ENCODE measurements at places on chromosomes 5 and 9. TPM values are rescaled to one million over a fixed set of nuclear protein-coding genes. Genes with fewer than 3 reads are reported as not detected.

DNA sequence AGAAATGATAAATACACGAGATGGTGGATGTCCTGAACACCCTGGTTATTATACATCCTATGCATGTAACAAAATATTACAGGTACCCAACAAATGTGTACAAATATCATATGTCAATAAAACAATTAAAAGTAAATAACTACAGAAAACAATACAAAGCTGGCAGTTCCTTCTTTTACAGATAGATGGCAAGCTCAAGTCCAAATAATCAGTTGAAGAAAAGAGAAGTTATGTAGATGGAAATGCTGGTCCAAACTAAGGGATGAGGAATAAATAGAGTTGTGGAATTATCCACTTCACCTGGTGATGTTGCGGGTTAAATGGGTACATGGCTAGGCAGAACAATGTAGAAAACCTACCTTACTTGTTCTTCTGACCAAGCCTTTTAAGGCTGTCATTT lies 79.4 kb downstream of the PALM2AKAP2 start:
- no peak for DNase-seq

DNA sequence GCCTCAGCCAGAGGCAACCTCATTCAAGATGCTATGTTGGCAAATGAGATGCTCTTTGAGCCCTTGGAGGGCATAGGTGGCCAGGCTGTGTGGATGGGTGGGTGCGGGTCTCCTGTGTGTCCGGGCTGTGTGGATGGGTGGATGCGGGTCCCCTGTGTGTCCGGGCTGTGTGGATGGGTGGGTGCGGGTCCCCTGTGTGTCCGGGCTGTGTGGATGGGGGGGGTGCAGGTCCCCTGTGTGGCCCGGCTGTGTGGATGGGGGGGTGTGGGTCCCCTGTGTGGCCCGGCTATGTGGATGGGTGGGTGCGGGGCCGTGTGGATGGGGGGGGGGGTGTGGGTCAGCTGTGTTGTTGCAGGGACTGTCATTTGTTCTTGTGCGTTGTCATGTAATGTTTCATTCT lies 136.6 kb upstream of the COL5A1 start:
- no peak for DNase-seq

- peak; percentile 2 for DNase-seq
Observed at GRCh38 chr5:95988094-95988493, 26.4 kb upstream of the ELL2 start.

- no peak for DNase-seq
Observed at GRCh38 chr9:109609060-109609459, 111.0 kb upstream of the PTPN3 start.

DNA sequence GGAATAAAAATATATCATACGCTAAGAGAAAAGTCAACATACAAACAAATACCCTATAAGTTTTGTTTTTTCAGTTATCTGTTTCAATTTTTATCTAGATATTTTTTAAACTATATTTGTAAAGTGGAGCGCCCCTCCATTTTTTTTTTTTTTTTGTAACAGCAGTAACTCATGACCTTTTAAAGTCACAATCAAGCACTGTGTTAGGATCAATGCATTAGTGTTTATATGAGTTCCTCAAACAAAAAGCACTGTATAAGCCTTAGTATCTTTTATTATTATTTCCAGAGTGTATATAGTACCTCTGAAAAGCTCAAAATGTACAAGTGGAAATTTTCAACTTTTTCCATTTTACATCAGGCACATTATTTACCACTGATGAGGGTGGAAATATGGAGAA lies 20.6 kb downstream of the PFDN1 start:
- no peak for DNase-seq

- peak; percentile 93 for DNase-seq
Observed at GRCh38 chr9:121650217-121651007, 1.0 kb upstream of the DAB2IP start.

DNA sequence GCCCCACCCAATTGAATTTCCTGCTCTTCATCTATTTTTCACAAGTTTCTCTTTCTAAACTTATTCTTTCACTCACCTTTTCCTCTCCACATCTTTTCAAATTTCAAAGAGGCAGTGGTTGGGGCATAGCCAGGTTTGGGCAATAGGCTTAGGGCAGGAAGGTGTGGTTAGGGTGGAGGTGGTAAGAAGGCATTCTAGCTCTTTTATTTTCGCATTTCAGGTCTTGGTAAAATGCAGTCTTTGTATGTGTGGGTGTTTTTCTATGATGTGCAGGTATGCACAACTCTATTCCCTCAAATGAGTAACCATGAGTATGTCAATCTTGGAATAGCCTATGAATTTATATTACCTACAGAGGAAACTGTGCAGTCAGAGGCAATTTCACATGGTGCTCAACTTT lies 129.8 kb upstream of the IFNE start:
- no peak for DNase-seq

DNA sequence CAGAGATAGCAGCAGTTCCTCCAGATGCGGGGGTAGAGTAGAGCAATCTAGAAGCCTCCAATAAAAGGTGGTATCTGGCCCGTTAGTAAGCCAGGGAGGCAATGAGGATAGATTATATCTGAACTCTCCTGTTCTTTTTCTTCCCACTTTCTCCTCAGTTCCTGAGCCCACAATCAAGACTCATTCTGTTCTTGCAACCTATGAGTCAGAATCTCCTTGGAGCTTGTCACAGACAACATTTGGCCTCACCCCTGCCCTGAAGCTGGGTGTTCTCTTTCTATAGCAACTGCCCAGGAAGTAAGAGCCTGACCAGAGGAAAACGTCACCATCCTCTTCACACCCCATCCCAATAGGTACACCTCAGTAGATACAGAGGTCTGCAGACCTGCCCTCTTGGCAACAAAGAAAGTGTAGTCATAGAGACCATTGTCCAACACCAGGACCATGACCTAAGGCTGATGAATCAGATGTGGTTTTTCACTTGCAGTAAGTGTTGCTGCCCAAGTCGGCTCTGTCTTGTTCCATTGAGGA lies 76.3 kb upstream of the PCA3 start:
- no peak for DNase-seq

DNA sequence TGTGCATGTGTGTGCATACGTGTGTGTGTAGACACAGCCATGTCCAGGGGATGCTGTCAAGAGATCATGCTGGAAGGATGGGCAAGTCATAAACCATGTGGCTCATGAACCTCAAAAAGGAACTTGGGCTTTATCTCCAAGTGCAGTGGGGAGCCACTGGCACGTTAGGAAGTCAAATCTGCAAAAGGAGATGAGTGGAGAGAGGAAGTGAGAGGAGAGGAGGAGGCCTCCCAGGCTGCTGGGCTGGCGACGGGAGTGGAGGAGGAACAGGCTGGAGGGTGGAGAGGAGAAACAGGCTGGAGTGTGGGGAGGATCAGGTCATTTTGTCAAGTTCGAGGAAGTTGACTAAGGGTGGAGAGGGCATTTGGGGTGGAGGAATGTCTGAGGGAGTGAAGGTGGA lies 29.2 kb upstream of the TIFAB start:
- no peak for DNase-seq

The NDUFS4 gene
- 73.9 TPM for total RNA-seq

The BSPRY gene
- total RNA-seq = 7.7 TPM

The IRF1 gene
- 6.9 TPM for total RNA-seq

The FOXI1 gene
- not detected for total RNA-seq

Data from GM23338 (cell line).